ENCODE measurements at places on chromosomes 1 and 21.

DNA sequence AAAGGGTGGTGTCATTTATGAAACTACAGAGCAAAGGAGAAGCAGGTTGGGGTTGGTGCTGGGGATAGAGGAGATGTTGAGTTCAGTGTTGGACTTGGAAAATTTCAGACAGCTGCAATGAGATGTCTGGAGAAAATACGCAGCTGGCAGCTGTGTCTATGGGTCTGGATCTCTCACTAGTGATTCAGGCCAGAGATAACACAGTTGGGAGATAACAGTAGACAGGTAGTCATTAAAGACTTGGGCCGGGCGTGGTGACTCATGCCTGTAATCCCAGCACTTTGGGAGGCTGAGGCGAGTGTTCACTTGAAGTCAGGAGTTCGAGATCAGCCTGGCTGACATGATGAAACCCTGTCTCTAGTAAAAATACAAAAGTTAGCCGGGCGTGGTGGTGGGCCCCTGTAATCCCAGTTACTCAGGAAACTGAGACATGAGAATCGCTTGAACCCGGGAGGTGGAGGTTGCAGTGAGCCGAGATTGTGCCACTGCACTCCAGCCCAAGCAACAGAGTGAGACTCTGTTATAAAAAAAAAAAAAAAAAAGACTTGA, 2.5 kb upstream of the TFAP2E start:
- no peak for DNase-seq

DNA sequence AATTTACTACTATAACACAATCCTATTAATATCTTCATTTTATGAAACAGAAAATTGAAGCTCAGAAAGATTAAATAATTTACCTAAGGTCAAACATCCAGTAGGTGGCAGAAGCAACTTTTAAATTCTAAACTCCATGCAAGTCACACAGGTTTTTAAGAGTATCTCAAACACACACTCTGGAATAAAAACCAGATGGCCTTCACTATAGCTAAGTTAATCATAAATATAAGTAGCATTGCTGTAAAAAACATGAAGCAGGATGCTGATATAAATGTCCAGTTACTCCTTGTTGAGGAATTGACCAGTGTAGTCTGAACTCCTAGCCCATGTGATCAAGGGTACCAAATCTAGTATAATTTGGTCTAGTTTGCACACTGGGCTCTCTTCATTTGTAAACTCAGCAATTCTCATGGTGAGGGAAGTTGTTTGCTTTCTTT, 9.4 kb upstream of the FMO3 start:
- DNase-seq, result no peak

DNA sequence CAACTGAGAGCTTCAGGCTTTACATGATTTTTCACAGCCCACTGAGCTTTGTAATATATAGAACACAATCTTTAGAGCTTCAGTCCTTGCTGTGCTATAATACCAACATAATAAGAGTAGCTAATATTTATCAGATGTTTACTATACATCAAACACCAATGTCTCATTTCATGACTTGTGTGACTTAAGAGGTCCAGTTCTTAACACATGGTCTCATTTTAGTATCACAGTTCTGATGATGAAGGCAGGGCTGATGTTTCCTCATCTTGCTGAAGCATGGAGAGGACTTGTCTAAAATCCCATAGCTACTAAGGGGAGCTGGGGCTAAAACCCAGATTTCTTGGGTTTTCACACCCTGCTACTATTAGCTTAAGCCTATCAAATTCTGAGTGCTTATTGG, 5.5 kb downstream of the MTR start:
- DNase-seq, result no peak

- no peak for DNase-seq
Measured at GRCh38 chr1:43870306-43870705, 63.3 kb upstream of the ARTN start.

GRCh38 chr21:37224861-37225839, 42.0 kb downstream of the VPS26C start:
- no peak for DNase-seq

DNA sequence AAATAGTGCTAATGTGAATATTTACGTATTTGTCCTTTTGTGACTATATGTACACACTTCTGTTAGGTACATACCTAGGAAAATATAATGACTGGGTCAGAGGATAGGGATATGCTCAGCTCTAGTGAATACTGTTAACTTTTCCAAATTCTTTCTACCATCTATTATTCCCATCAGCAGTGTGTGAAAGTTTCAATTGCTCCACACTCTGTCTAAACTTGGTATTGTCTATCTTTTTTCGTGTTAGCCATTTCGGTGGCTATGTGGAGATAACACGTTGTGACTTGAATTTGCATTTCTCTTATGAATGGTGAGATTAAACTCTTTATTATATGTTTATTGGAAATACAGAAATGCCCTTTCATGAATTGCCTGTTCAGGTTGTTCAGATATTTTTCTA, 22.7 kb upstream of the LELP1 start:
- DNase-seq, result no peak

- no peak for DNase-seq
Measured at GRCh38 chr1:52444463-52444862, 40.1 kb downstream of the PRPF38A start.

DNA sequence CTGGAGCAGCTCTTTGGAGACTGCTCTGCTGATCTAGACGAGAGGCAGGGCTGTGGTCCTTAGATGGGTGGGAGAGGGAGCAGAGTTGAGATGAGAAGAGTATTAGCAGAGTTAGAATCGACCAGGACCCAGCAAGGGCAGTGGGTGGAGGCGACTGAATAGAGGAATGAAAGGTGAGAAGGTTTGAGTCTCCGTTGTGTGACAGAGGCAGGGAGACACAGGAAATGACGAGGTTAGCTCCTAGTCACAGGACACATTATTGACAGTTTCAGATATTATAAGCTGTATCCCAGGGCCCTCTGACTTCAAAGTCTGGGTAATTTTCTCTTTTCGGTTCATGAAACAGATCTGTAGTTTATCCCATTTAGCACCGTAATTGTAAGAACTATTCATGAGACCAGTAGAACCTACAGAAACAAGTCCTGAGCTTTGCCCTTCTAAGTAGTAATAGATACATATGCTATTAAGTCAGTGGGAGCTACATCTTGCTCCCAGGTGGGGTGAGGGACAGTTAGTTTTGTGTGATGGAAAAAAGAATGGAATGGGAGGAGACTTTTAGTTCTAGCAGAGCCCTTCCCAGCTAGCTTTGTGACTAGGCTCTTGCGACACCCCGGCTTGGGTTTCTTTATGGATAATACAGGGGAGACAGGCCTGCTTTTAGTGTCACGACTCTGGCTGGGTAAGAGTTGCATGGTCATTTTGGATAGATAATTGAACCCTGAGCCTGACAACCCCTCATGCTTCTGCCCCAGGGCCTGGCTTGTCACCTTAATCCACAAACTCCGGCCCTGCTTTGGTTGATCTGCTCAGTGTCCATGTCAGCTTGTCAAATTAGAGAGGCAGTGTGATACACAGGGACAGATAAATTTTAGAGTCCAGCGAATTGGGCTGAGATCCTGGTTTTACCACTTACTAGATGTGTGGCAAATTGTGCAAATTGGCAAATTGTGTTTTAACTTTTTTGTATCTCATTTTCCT, 70.2 kb downstream of the UCK2 start:
- no peak for DNase-seq

DNA sequence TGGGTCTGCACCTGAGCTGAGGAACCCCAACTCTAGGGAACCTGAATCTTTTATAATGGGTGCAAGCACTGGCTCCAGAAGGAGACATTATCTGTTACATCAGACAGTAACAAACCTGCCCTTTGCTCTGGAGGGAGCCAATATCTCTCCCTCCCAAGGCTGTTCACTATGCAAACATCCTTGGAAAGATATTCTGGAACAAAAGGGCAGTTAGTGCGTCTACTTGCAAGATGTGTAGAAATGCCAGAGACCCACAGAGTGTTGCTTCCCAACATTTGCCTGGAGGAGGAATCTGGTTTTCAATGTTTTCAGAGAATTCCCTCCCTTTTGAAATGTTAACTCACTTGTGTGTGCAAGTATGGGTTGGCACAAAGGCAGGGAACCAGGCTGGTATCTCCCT, 31.9 kb downstream of the UMODL1 start:
- DNase-seq, result no peak

DNA sequence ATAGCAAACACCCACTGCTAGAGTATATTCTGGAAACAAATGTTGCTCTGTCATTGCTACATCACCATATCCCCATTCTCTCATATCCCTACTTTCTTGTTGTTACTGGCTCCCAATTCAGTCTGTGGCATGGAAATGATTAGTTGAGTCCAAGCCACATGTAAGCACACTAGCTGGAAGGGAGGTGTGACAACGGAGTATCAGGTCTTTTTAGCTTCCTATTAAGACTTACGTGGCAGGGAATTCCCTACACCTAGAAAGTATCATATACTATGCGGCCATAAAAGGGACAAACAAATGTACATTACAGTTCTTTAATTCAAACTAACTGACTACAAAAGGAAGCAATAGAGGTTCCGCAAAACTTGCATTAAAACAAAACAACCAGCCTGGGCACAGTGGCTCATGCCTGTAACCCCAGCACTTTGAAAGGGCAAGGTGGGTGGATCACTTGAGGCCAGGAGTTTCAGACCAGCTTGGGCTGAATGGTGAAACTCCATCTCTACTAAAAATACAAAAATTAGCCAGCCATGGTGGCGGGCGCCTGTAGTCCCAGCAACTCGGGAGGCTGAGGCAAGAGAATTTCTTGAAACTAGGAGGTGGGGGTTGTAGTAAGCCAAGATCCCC, 48.6 kb downstream of the INTS7 start:
- DNase-seq, result no peak

DNA sequence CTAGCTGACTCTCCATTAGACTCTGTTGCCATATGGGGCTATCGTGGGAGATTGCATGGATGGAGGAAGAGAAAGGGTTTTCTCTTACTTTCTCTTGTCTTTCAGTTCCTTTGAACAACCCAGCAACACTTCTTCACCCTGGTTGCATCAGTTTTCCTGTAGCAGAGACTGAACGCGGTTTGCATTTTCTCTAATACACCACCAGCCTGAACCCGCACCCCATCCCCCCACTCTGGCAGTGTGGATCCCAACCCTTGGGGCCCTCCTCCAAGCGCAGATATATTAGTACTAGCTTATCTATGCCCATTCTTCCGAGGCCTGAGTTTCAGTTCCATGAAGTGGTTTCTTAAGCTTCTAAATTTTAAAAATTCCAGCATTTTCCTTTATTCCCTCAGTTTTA, 12.6 kb downstream of the DR1 start:
- no peak for DNase-seq

Data from stimulated activated CD4-positive, alpha-beta T cell treated with anti-CD3 and anti-CD28 coated beads, Interleukin-1b, Interleukin-23, amount 100 ng/mL, for 1 hour (primary cell).